ENCODE measurements at places on chromosomes 11 and 22. TPM values are rescaled to one million over a fixed set of nuclear protein-coding genes. Genes with fewer than 3 reads are reported as not detected.

GRCh38 chr22:29580200-29580810 is 608 bp downstream of the NIPSNAP1 start:
- H3K27ac ChIP-seq: no peak overlapping the region
- H3K36me3 ChIP-seq: no peaks in the 10 kb centered on the region
- no peaks in the 10 kb centered on the region for H3K4me1 ChIP-seq
- H3K27me3 ChIP-seq: no peaks in the 10 kb centered on the region
- H3K4me3 ChIP-seq: peak overlapping the region; percentile 38

GRCh38 chr11:108588287-108588686 is 5.3 kb downstream of the EXPH5 start:
- H3K4me1 ChIP-seq: no peaks in the 10 kb centered on the region
- no peaks in the 10 kb centered on the region for H3K36me3 ChIP-seq
- no peaks in the 10 kb centered on the region for H3K27me3 ChIP-seq
- no peak for DNase-seq
- H3K4me3 ChIP-seq: no peak overlapping the region
- no peak overlapping the region for H3K27ac ChIP-seq

GRCh38 chr22:27419473-27419872 is 382.1 kb downstream of the MN1 start:
- H3K36me3 ChIP-seq: no peaks in the 10 kb centered on the region
- no peak overlapping the region for H3K4me3 ChIP-seq
- DNase-seq: no peak
- peaks cover 6% of the 10 kb centered on the region for H3K27me3 ChIP-seq

DNA sequence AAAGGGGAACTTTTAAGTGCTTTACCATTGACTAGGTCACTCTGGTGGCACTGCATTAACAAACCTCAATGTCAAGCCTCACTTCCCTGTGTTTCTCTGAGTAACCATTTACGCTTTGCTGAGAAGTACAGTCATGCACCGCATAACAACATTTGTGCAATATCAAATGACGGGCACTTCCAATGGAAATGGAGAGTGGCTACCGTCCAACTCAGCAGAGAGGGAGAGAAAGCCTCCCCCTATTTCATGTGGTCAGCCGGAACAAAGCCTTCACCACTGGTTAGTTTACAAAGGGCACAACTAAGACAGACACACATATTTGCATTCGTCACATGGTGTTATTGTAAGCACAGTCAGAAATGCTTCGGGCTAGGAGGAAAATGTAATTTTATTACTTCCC is 117.3 kb downstream of the RASSF10 start:
- H3K4me3 ChIP-seq: no peak overlapping the region
- H3K36me3 ChIP-seq: no peaks in the 10 kb centered on the region
- no peak for DNase-seq

- H3K4me1 ChIP-seq: no peaks in the 10 kb centered on the region
- H3K27ac ChIP-seq: no peak overlapping the region
- DNase-seq: no peak
Measured at GRCh38 chr11:84819128-84819527, 808.0 kb downstream of the DLG2 start.

- DNase-seq: peak; percentile 80
- H3K27me3 ChIP-seq: no peaks in the 10 kb centered on the region
- no peak overlapping the region for H3K27ac ChIP-seq
- no peak overlapping the region for H3K4me3 ChIP-seq
Measured at GRCh38 chr22:19974268-19974861, 32.7 kb upstream of the TXNRD2 start.

GRCh38 chr22:40332319-40332781 is 13.9 kb upstream of the ADSL start:
- H3K4me3 ChIP-seq: no peak overlapping the region
- H3K27me3 ChIP-seq: no peaks in the 10 kb centered on the region
- no peak overlapping the region for H3K27ac ChIP-seq

DNA sequence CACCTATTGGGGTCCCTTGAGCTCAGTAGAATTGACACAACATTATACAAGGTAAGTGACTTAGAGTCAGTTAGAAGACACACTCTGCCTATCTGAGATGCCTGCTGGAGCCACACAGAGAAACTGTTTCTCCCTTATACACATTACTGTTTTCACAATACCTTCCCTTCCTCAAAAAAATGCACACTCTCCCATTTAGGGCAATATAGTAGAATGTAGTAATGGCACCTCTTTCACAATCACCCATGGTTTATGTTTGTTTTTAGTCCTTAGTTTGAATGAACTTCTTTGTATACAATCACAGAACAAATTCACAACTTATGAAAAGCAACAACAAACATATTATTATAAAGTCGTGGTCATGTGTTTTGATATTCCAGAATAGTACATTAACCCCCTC is 14.3 kb downstream of the OR52H1 start:
- H3K27me3 ChIP-seq: no peaks in the 10 kb centered on the region
- H3K4me1 ChIP-seq: no peaks in the 10 kb centered on the region
- no peak overlapping the region for H3K4me3 ChIP-seq
- no peak for DNase-seq
- H3K27ac ChIP-seq: no peak overlapping the region

GRCh38 chr22:28237783-28238182 is 318.7 kb upstream of the PITPNB start:
- no peaks in the 10 kb centered on the region for H3K36me3 ChIP-seq
- H3K4me3 ChIP-seq: no peak overlapping the region
- H3K27me3 ChIP-seq: no peaks in the 10 kb centered on the region
- H3K4me1 ChIP-seq: no peaks in the 10 kb centered on the region

- H3K4me1 ChIP-seq: no peaks in the 10 kb centered on the region
- H3K27ac ChIP-seq: no peak overlapping the region
- no peaks in the 10 kb centered on the region for H3K27me3 ChIP-seq
Measured at GRCh38 chr11:73029403-73029802, 112.7 kb downstream of the FCHSD2 start.

DNA sequence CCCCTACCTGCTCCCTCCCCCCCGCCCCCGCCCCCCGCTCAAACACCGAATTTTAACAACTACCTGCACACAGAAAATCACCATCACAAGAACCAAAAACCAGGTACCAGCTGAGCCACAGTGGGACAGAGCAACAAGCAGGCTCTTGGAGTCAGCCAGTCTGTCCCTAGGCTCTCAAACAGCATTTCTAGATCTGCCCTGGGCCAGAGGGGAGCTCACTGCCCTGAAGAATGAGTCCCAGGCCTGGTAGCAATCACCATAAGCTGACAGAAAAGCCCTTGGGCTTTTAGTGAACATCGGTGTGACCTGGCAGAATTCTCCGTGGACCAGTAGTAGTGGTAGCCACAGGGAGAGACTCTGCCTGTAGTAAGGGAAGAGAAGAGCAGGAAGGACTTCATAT is 58.3 kb downstream of the C11orf87 start:
- no peak overlapping the region for H3K27ac ChIP-seq
- no peaks in the 10 kb centered on the region for H3K27me3 ChIP-seq
- H3K36me3 ChIP-seq: no peaks in the 10 kb centered on the region

DNA sequence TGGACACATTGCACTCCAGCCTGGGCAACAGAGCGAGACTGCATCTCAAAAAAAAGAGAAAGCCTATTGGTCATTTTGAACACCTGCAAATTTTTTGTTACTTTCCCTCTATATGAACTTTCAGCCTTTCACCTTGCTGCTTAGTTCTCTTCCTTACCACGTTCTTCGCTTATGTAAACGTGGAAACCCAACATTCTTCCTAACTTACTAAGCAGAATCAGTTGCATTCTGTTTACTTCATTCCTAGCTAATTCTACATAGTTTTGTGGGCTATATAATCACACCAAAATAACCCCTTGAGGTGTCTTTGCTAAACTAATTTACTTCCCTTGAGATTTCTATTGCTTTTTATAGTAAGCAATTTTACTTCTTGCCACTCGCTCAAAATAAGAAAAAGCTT is 23.2 kb downstream of the MS4A4A start:
- H3K36me3 ChIP-seq: no peaks in the 10 kb centered on the region
- no peaks in the 10 kb centered on the region for H3K27me3 ChIP-seq
- H3K4me3 ChIP-seq: no peak overlapping the region
- no peak overlapping the region for H3K27ac ChIP-seq
- DNase-seq: no peak

- H3K36me3 ChIP-seq: no peaks in the 10 kb centered on the region
- H3K27me3 ChIP-seq: no peaks in the 10 kb centered on the region
- no peak for DNase-seq
- H3K27ac ChIP-seq: no peak overlapping the region
- H3K4me3 ChIP-seq: no peak overlapping the region
Measured at GRCh38 chr11:73510106-73510505, 87.8 kb downstream of the FAM168A start.

DNA sequence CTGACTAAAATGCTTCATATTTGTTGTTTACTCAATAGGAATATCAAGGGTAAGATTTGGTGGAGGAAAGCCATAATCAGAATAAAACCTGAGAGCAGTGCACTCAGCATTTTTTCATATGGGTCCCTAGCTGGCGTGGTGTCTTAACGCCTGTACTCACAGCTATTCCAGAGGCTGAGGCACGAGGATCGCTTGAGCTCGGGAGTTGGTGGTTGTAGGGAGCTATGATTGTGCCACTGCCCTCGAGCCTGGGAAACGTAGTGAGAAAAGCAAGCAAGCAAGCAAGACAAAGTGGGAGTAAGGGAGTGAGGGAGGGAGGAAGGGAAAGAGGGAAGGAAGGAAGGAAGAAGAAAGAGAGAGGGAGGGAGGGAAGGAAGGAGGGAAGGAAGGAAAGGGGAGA is 242.5 kb downstream of the OR4C45 start:
- H3K27me3 ChIP-seq: no peaks in the 10 kb centered on the region
- no peaks in the 10 kb centered on the region for H3K36me3 ChIP-seq
- no peaks in the 10 kb centered on the region for H3K4me1 ChIP-seq
- DNase-seq: no peak

- H3K27me3 ChIP-seq: peaks cover 41% of the 10 kb centered on the region
- peak within 1 kb of the TSS; percentile 46 for H3K4me3 ChIP-seq
- H3K27ac ChIP-seq: no peak within 1 kb of the TSS
- DNase-seq: no peak
- H3K36me3 ChIP-seq: no peaks in the 10 kb centered on the region
- peaks cover 7% of the 10 kb centered on the region for H3K4me1 ChIP-seq
Measured at GRCh38 chr22:46537225-46537945, at the start of gene CELSR1. CELSR1 (minus strand) TSS chr22:46537620; CDS start chr22:46537170, 450 bp downstream.

GRCh38 chr22:24095826-24096757 is 85.0 kb downstream of the CABIN1 start:
- H3K4me3 ChIP-seq: no peak overlapping the region
- DNase-seq: no peak
- H3K36me3 ChIP-seq: peaks cover 39% of the 10 kb centered on the region

The MMP10 gene
- not detected for total RNA-seq

The RHOD gene
- total RNA-seq: 1.3 TPM

The DTX4 gene
- total RNA-seq: 4.3 TPM

The RAB38 gene
- 23.2 TPM for total RNA-seq

The GGTLC3 gene
- total RNA-seq: not detected

All from adrenal gland (tissue), 19 donors.